ENCODE measurements at places on chromosomes 5 and 9. TPM values are rescaled to one million over a fixed set of nuclear protein-coding genes. Genes with fewer than 3 reads are reported as not detected.

OLFM1 gene
- under 0.01 TPM for total RNA-seq

LCN12 gene
- not detected for total RNA-seq

MACIR gene
- 10.3 TPM for total RNA-seq

- no peak for DNase-seq
- H3K36me3 ChIP-seq, result no peaks in the 10 kb centered on the region
- no peaks in the 10 kb centered on the region for H3K4me1 ChIP-seq
- peaks cover 24% of the 10 kb centered on the region for H3K27me3 ChIP-seq
- H3K27ac ChIP-seq, result no peak overlapping the region
These were observed 41.8 kb upstream of the KCNMB1 start for GRCh38 chr5:170430866-170431437.

DNA sequence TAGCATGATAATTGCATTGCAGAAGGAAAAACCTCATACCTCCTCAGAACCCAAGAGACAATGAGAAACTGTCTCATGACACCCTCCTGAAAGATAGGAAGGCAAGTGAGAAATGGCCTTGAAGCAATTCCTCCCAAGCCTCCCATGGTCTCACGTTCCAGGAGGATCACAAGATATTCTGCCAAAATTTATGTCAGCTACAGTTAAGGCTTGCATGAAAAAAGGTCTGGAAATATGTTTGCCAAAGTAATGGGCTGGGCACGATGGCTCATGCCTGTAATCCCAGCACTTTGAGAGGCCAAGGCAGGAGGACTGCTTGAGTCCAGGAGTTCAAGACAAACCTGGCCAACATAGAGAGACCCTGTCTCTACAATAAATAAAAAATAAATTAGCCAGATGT is 12.6 kb upstream of the HOMER1 start:
- no peak overlapping the region for H3K27ac ChIP-seq
- no peaks in the 10 kb centered on the region for H3K27me3 ChIP-seq
- DNase-seq, result no peak
- no peaks in the 10 kb centered on the region for H3K36me3 ChIP-seq
- no peaks in the 10 kb centered on the region for H3K4me1 ChIP-seq

- peaks cover 19% of the 10 kb centered on the region for H3K36me3 ChIP-seq
- no peak overlapping the region for H3K27ac ChIP-seq
- peaks cover 10% of the 10 kb centered on the region for H3K4me1 ChIP-seq
- DNase-seq, result no peak
These were observed 12.2 kb downstream of the AKNA start for GRCh38 chr9:114375386-114376175.

DNA sequence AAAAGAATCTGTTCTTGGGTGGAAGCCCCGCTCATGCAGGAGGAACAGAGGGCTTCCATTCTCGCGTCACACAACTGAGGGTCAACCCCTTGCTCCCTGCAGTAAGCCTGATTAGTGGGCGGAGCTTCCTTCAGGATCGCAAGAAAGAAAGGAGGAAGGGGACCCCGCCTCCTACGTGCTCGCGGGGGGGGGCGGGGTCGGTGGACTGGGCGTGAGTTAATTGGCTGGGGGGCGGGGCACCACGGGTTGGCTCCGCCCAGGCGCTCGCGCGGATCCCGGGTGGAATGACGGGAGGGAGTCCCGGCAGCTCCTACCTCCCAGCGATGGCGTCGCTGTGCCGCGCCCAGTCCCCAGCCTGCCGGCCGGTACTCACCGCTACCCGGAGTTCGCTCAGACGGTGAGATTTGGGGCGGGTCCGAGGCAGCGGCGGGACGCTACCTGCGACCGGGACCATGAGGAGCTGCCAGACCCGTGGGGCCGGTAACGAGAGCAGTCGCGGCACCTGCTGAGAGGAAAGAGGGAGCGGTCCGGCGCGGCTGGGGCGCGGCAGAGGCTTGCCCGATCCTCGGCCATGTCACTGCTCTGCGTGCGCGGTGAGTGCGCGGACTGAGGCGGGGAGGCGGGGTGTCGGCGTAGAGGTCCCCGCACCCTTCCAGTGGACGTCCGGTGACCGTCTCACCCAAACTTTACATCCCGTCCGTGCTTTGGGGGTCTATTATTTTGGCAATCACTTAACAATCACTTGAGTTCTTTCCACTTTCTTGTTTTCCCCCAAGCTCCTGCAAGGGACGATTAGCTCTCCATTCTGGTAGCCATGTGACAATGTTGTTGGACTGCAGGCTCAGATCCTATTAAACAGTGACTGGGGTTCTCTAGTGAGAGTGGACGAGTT is at the start of gene UNC13B:
Gene UNC13B (plus strand): TSS at position 297 of the 892 bp plus-strand sequence. CDS start 275 bp downstream, at position 572.
- H3K27ac ChIP-seq, result peak within 1 kb of the TSS; percentile 52
- DNase-seq, result peak; percentile 98
- H3K4me1 ChIP-seq, result peaks cover 18% of the 10 kb centered on the region
- H3K36me3 ChIP-seq, result no peaks in the 10 kb centered on the region
- peak within 1 kb of the TSS; percentile 93 for H3K4me3 ChIP-seq
- no peaks in the 10 kb centered on the region for H3K27me3 ChIP-seq

DNA sequence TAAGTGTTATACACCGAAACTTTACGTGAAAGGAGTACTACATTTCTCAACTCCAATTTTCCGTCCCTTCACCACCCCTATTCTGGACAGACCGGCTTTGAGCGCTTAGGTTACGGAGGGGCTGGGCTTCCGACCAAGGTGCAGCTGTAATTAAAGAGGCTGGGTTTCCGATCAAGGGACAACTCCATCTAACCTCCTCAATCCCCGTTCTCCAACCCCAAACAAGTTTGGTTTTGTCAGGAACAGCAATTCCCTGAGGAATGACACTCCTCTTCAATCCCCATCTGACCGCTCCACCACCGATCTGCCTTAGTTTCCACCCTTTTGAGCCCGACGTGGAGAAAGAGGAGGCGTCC is 577 bp downstream of the TUT7 start:
- peak overlapping the region; percentile 100 for H3K4me3 ChIP-seq
- peak overlapping the region; percentile 93 for H3K27ac ChIP-seq
- H3K36me3 ChIP-seq, result peaks cover 6% of the 10 kb centered on the region
- peaks cover 39% of the 10 kb centered on the region for H3K4me1 ChIP-seq
- peak; percentile 56 for DNase-seq

DNA sequence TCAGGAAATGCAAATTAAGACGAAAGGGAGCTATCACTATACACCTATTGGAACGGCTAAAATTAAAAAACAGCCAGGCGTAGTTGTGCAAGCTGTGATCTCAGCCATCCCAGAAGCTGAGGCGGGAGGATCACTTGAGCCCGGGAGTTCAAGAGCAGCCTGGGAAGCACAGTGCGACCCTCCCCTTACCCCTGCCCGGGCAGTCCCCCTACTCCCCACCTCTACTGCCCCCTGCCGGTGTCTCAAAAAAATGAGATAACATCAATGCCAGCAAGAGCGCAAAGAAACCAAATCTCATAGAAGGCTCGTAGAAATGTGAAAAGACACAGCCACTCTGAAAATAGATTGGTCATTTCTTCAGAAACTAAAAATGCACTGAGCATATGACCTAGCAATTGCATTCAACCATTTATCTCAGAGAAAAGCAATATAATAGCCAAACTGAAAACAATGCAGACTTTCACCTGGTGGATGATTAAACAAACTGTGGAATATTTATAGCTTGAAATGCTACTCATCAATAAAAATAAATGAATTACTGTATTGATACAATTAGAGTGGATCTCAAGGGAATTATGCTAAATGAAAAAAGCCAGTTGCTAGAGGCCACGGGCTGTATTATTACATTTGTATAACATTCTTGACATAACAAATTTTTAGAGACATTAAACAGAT is 20.6 kb downstream of the OR2V2 start:
- H3K4me1 ChIP-seq, result peaks cover 17% of the 10 kb centered on the region
- no peak overlapping the region for H3K27ac ChIP-seq
- DNase-seq, result peak; percentile 59
- no peaks in the 10 kb centered on the region for H3K27me3 ChIP-seq

DNA sequence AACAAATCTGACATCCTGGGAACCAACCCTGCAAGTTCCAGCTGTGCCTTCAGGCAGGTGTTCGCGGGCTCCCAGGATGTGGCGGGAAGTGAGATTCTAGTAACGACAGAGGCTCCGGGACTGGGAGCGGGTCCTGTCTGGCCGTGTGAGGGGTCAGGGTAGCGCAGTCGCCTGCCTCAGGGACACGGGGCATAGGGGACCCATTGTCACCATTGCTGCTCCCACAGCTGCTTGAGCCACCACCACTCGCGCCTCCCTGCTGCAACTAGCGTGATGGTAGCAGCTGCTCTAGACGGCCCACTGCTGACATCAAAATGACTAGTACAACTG is 468.5 kb downstream of the CDH9 start:
- H3K4me3 ChIP-seq, result no peak overlapping the region
- no peaks in the 10 kb centered on the region for H3K36me3 ChIP-seq
- no peak for DNase-seq

DNA sequence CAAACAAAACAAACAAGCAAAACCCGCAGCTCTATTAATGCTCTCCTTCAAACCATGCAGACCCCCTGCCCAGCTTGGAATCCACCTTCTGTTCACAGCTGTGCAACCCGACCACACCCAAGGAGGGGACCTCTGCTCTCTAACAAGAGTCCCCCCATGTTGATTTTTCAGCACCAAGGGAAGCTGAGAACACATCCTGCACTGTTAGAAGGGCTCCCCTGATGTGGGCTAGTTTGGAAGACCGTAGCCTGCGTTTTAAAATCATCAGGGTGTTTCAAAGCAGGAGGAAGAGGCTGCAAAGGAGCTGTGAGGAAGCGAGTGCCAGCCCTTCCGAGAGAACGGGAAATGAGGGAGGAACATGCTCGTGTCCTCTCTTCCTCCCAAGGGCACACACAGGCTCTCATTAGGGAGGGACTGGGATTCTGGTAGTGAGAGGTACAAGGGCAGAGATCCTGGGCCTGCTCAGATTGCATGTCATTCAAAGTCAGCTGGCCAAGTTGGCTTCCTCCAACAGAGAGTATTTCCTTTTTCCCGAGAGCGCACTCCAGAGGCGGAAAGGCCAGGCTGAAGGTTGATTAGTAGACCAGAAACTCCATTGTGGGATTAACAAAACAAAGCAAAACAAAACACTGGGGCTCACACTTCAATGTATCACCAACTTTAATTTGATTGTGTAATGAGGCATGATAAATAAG is 185.9 kb downstream of the SEMA6A start:
- no peaks in the 10 kb centered on the region for H3K4me1 ChIP-seq
- no peaks in the 10 kb centered on the region for H3K27me3 ChIP-seq
- H3K36me3 ChIP-seq, result no peaks in the 10 kb centered on the region
- H3K4me3 ChIP-seq, result no peak overlapping the region

GRCh38 chr9:77729177-77729576 is 81.1 kb upstream of the GNA14 start:
- no peaks in the 10 kb centered on the region for H3K27me3 ChIP-seq
- peaks cover 22% of the 10 kb centered on the region for H3K36me3 ChIP-seq
- peaks cover 3% of the 10 kb centered on the region for H3K4me1 ChIP-seq
- H3K27ac ChIP-seq, result no peak overlapping the region
- H3K4me3 ChIP-seq, result no peak overlapping the region

- no peak overlapping the region for H3K4me3 ChIP-seq
- DNase-seq, result no peak
- no peaks in the 10 kb centered on the region for H3K27me3 ChIP-seq
These were observed 111.6 kb downstream of the MED10 start for GRCh38 chr5:6266671-6267197.

GRCh38 chr5:96932026-96932425 is 3.9 kb upstream of the LNPEP start:
- H3K4me1 ChIP-seq, result peaks cover 21% of the 10 kb centered on the region
- no peak overlapping the region for H3K4me3 ChIP-seq
- no peak for DNase-seq
- no peaks in the 10 kb centered on the region for H3K27me3 ChIP-seq
- H3K27ac ChIP-seq, result no peak overlapping the region

All from osteoblast (primary cell).